ENCODE measurements at places on chromosomes 5 and 9. TPM values are rescaled to one million over a fixed set of nuclear protein-coding genes. Genes with fewer than 3 reads are reported as not detected.

DNA sequence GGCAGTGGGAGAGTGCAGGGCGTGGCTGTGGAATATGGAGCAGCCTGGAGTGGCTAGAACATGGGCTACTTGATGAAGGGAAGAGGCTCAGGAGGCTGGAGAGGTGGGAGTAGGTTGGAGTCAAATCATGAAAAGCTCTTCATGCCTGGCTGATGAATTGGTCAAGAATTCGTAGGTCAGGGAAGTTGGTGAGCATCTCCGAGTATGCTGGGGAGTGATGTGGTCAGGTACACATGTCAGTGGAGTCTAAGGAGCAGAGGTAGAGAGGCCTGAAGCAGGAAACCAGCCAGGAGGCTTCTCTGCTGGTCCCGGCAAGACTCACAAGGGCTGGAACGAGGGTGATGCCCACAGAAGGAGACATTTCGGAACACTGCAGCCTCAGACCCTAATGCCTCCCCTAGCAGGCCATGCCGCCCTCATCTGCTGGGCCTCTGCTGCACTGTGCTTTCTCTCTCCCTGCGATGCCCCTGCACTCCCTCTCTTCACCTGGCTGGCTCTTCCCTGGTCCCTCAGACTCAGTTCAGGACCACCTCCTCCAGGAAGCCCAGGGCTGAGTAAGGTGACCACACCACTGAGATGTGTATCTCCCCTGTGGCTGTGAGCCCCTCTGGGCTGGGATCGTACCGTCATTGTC, 33.6 kb downstream of the TMOD1 start:
- no peak for DNase-seq

DNA sequence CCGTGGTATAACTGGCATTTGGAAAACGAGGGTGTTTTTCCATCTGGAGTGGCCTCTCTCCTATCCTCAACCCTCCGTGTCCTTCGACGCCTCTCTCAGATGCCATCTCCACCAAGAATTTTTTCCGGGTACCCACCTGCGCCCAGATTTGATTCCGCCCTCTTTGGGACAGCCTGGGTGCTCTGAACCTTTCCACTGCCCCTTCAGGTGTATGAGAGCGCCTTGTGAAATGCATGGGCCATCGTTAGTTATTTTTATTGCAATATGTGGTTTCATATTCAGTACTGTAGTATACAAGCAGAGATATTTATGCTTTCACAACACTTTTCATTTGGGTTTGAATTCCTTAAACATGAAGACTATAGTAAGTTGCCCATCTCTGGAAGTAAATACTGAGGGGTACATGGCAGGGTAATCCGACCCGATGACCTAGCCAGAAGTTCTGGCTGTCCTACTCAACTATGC, 78.2 kb upstream of the IFNE start:
- no peak for DNase-seq

MELK gene
- polyA plus RNA-seq = 21.6 TPM

ALDH7A1 gene
- polyA plus RNA-seq = 129 TPM

CCL27 gene
- not detected for polyA plus RNA-seq

HK3 gene
- polyA plus RNA-seq = 0.30 TPM
